NCI-H748 treated with DMSO at 0.1 percent for 48 hours (cell line): ENCODE measurements at places on chromosomes 2 and 18.

DNA sequence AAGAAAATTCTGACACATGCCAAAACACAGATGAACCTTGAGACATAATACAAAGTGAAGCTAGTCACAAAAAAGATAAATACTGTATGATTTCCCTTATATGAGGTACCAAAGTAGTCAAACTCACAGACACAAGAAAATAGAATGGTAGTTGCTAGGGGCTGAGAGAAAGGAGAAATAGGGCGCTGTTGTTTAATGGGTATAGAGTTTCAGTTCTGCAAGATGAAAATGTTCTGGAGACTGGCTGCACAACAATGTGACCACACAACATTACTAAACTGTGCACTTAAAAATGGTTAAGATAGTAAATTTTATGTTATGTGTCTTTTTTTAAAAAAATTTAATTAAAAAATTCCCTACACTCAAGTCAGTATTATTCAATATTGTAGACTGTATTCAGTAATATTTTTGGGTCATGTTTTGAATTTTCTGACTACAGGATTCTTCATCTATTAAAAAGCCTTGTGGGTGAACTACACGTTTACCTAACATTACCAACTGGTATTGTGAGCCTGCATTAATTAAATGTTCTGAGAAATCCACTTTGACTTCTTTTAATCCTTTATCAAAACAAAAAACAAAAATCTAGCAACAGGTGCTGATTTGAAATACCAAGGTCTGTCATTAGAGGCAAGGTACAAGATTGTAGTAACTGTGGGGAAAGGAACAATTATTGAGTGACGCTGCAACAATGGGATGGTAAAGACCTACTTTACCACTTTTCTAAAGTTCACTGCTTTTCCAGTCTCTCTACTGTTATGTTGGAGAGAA, 140.8 kb upstream of the ZFP36L2 start:
- no peak for DNase-seq

DNA sequence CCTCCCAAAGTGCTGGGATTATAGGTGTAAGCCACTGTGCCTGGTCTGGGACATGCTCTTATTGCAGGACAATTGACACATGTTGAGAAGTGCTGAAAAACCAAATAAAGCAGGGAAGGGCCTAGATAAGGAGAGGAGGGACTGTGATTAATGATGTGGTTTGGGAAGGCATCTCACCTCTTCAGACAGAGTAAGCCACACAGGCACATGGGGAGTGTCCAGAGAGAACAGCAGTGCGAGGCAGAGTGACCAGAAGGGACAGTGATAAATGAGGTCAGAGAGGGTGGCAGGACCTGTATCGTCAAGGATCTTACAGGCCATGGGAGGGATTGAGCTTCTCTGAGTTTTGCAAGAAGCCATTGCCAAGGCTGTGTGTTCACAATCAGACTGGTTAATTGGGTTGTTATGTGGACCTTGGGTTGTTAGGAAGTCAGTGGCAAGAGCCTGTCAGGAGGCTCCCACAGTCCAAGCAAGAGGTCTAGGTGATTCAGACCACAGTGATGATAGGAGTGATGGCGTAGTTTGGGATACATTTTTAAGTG, 58.5 kb downstream of the EIF5B start:
- DNase-seq, result no peak

- DNase-seq, result no peak
Measured at GRCh38 chr2:108266218-108266617, 22.5 kb upstream of the SULT1C2 start.

DNA sequence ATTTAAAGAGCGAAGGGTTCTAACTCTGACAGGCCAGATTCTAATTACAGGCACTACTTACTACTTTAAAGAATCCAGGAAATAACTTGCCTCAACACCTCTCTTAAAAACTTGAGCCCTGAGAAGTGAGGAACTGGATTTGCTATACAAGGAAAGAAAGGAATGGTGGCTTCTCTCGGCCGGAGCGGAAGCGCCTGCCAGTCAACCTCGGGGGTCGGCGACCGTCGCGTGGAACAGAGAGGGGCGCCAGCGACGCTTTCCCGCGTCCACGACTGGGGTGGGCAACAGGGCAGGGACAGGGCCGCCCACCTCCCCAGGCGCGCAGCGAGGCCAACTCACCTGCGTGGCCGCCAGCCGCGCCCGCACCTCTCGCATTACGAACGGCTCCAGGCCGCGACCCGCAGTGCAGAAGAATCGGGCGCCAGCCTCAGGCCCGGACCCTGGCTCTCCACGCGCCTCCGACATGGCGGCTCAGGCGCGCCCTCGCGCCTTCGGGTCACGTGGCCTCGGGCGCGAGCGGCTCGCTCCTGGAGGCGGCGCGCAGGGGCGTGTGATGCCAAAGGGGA, at the start of gene THUMPD2:
TSS of gene THUMPD2 (minus strand) at position 484 of the 566 bp plus-strand sequence. CDS start at position 465, 19 bp downstream.
- peak; percentile 9 for DNase-seq

DNA sequence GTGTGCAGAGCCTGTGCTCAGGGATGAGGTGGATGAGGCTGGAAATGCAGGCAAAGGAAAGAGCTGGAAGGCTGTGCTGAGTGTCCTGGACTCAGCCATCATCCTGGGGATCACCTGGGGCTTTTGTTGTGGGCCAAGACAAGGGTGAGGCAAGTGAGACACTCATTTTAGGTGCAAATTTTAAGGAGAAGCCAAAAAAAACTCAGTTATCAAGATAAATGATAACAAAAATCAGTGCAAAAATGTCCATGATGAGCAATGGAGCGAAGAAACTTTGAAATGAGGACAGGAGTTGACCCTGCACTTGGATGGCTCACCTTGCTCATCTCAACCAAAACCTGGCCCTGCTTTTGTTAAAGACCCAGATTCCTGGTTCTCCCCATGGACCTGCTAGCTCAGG, 141.9 kb downstream of the MYCN start:
- no peak for DNase-seq

- no peak for DNase-seq
Measured at GRCh38 chr2:12649602-12650400, 66.9 kb upstream of the TRIB2 start.

GRCh38 chr2:41598161-41598894, 449.5 kb upstream of the PKDCC start:
- no peak for DNase-seq

DNA sequence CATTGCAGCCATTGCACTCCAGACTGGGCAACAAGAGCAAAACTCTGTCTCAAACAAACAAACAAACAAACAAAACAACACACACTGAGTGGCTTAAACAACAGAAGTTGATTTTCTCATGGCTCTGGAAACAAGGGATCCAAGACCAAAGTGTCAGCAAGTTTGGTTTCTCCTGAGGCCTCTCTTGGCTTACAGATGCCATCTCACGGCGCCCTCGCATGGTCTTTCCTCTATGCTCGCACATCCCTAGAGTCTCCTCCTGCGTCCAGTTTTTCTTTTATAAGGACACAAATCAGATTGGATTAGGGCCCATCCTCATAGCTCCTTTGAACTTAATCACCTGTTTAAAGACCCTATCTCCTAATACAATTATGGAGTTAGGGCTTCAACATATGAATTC, 133.4 kb upstream of the LRRTM1 start:
- no peak for DNase-seq

- peak; percentile 23 for DNase-seq
Measured at GRCh38 chr2:133844214-133844892, 276.1 kb upstream of the NCKAP5 start.

- DNase-seq, result no peak
Measured at GRCh38 chr2:94870440-94871225, 597 bp upstream of the TEKT4 start.

DNA sequence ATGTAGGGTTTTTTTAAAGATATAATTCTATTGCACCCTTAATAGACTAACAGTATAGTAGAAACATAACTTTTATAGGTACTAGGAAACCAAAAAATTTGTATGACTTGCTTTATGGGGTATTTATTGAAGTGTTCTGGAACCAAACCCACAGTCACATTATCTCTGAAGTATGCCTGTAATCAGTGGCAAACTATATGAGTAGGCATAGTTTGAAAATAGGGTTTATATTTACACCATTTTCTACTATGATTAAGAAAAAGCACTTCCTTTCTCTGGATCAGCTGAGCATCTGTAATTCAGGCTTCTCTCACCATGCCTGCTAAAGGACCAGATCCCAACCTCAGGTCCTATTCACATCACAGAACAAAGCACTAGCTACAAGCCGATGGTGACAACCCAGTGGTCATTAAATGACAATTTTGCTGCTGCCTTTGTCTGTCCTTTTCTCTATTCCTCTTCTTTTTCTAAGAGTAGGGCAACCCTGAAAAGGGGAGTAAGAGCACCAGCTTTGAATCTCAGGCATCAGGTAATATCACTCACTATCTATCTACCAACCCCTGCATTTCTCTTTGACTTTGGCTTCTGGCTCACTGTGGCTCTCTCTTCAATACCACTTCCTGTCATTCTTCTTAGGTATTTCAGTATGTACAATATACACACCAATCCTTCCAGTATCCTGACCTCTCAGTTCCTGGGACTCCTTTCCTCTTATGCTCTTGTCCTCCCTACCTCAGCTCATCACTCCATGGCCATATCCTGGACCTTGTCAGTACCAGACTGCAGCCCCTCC, 14.4 kb downstream of the NEMP2 start:
- no peak for DNase-seq

DNA sequence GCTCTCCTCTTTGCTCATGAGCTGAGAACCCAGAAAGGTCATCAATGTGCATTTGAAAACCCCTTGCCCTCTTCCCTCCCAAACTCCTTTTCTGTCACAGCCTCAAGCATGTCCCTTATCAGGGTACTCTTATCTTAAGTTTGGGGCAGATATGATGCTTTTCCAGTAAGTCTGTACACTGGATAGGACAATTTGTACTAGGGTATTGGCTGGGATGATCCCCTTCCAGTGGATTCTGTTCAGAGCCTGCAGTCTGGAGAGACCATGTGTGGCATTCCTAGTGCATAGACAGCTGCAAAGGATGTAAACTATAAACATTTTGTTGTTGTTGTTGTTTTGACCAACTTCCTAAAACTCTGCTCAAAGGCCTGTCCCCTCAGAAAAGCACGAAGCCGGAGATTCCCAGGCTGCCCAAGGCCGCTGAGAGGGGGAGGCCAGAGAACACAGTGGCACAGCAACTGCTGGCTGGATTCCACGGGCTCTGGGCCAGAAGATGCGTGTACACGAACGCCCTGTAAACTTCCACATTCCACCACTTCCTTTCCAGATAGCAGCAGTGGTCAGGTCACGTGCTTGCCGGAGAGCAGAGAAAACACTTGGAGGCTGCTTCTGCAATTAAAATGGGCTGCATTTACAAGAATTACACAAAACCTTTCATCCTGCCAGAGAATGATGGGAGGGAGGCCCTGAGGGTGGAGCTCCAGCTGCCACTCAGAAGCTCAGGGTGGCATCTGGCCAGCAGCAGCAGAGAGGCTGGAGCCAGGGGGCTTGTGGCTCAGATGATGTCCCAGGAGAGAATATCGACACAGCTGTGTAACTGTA, 42.1 kb downstream of the BMP10 start:
- no peak for DNase-seq

GRCh38 chr2:202094426-202094986, 21.5 kb downstream of the KIAA2012 start:
- DNase-seq, result no peak

DNA sequence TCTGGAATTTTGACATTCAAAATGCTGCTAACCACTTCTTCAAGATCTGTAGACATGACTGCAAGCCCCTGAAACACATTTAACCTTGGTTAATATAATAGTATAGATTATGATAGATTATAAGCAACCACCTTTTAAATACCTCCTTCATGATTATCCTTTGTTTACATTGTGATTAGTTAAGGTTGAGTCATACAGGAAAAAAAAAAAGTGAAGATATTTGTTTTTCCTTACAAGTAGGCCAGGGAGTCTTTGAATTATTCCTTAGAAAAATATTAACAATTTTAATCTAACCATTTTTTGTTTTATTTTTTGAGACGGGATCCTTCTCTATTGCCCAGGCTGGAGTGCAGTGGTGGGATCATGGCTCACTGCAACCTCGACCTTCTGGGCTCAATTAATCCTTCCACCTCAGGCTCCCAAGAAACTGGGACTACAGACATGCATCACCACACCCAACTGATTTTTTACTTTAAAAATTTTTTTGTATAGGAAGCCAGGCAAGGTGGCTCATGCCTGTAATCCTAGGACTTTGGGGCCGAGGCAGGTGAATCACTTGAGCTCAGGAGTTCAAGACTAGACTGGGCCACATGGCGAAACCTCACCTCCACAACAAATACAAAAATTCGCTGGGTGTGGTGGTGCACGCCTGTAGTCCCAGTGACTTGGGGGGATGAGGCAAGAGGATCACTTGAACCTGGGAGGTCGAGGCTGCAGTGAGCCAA, 99.4 kb downstream of the SLC39A10 start:
- DNase-seq, result no peak

DNA sequence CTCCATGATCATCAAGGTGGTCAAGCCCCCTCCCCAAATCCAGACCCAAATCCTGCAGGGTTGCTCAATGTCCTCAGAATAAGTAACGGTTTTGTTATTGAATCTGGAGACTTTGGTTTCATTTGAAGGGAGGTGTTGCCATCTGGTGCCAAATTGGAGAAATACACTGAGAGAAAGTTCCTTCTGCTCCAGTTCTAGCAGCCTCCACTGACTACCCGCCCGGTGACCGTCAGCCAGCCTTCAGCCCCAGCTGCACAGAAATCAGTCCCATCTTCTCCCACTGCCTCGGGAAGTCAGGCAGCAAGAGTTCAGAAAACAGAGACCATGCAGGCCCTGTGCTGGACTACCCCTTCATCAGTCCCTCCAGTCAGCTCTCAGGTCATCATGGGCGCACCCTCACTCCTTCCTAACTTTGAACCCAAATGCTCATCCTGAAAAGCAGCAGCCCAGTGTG, 38.7 kb downstream of the PKDCC start:
- peak; percentile 29 for DNase-seq

- DNase-seq, result no peak
Measured at GRCh38 chr2:32712870-32713269, 85.0 kb downstream of the TTC27 start.

DNA sequence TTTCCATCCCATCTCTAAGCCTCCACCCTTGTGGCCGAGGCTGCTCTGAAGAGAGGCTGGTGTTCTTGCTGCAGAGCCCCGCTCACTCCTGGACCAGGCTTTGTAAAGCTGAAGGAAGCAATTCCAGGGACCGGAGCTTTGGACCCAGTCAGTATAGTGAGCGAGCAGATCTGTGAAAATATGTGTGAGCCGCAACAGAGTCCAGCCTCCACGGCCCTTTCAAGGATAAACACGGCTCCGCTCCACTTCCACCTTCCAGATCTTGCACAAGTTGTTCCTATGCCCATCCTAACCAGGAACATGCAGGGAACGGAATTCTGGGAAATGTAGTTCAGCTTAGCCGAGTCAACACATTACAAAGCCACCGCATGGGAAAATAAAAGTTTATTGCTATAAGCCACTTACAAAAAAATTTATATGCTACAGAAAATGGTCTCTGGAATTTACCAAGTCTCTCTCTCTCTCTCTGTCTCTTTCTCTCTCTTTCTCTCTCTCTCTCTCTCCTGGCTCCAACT, 151.7 kb upstream of the ZNF521 start:
- no peak for DNase-seq
